ENCODE measurements at places on chromosomes 7 and 10. TPM values are rescaled to one million over a fixed set of nuclear protein-coding genes. Genes with fewer than 3 reads are reported as not detected.

The WDFY4 gene
- 0.23 TPM for polyA plus RNA-seq

The DNAH11 gene
- 0.03 TPM for polyA plus RNA-seq

DNA sequence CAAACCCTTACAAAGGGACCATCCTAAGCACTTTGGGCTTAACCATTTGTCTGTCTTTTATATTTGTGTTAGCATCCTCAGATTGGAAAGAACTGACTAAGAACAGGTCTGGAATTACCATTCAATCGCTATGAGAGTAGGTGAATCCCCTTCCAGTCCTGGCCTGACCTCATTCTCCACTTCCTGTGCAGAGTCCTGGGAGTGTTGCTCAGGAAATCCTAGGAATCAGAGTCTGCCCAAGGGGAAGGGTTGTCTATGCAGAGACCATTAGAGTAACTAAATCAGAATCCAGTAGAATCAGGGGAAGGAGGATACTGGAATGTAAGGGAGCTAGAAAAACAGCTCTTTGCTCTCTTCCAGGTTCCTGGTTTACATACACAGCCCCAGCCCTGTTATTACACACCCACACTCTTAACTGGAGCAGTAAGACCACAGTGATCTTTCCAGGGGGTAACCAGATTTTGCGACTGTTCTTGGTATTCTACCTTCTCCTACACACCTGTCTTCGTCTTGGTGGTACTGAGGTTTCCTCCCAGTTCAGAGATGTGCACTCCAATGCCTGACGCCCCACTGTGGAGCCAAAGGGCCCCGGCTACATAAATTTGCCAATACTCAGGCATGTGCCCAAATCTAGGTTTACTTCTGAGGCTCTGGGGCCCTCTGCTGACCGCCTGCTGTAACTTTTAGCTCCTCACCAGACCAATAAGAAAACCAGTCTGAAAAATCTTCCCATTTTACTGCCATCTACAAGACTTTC lies 103.7 kb downstream of the RNF216 start:
- H3K27me3 ChIP-seq: no peaks in the 10 kb centered on the region
- peaks cover 25% of the 10 kb centered on the region for H3K4me1 ChIP-seq
- peak; percentile 65 for DNase-seq
- no peaks in the 10 kb centered on the region for H3K36me3 ChIP-seq
- no peak overlapping the region for H3K4me3 ChIP-seq

GRCh38 chr7:100247152-100247757 lies 27.5 kb downstream of the PVRIG start:
- DNase-seq: peak; percentile 60
- H3K4me3 ChIP-seq: peak overlapping the region; percentile 2
- H3K36me3 ChIP-seq: no peaks in the 10 kb centered on the region
- H3K4me1 ChIP-seq: peaks cover 50% of the 10 kb centered on the region

GRCh38 chr10:69668721-69669120 lies 38.7 kb downstream of the FAM241B start:
- no peak overlapping the region for H3K4me3 ChIP-seq
- DNase-seq: no peak
- no peaks in the 10 kb centered on the region for H3K27me3 ChIP-seq
- H3K4me1 ChIP-seq: no peaks in the 10 kb centered on the region

GRCh38 chr10:62978482-62978881 lies 154.6 kb upstream of the NRBF2 start:
- H3K4me1 ChIP-seq: no peaks in the 10 kb centered on the region
- H3K27me3 ChIP-seq: no peaks in the 10 kb centered on the region
- no peak overlapping the region for H3K27ac ChIP-seq
- no peaks in the 10 kb centered on the region for H3K36me3 ChIP-seq
- DNase-seq: no peak

DNA sequence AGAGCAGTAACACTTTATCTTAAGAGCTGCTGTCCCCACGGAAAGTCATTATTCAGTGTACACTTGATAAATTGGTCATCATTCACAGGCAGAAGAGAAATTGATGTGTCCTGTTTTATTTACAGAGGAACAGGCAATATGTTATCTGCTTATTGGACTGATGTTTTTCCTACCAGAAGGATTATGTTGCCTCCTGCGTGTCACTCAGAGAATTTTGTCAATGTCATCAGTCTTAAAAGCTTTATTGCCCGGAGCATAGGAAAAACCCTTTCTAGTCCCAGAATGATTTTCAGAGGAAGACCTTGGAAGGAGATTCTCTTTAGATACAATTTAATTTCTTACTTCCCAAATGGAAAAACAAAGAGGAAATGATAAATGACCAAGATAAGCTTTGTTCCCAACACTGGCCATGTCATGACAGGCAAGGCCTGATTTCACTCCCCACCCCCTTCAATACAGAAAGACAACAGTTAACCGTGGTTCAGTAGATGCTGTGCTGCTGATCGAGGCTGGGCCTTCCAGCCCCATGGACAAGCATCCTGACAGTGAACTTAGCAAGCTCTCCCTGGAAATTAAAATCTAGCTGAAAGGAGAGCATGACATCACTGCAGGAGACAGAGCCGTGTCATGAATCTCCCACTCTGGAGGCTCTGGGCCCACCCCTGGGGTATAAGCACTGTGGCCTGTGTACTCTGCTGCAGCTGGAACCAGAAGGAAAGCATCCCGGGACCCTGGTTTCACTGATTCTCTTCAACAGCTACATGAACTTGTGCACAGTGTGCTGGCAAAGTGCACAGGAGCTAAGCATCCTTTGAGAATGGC lies 118.8 kb upstream of the LYZL2 start:
- no peak overlapping the region for H3K27ac ChIP-seq
- H3K36me3 ChIP-seq: no peaks in the 10 kb centered on the region
- H3K27me3 ChIP-seq: no peaks in the 10 kb centered on the region
- no peak overlapping the region for H3K4me3 ChIP-seq
- no peak for DNase-seq
